Nephron progenitor cell (in vitro differentiated cells): ENCODE measurements at places on chromosomes 16 and 17.

DNA sequence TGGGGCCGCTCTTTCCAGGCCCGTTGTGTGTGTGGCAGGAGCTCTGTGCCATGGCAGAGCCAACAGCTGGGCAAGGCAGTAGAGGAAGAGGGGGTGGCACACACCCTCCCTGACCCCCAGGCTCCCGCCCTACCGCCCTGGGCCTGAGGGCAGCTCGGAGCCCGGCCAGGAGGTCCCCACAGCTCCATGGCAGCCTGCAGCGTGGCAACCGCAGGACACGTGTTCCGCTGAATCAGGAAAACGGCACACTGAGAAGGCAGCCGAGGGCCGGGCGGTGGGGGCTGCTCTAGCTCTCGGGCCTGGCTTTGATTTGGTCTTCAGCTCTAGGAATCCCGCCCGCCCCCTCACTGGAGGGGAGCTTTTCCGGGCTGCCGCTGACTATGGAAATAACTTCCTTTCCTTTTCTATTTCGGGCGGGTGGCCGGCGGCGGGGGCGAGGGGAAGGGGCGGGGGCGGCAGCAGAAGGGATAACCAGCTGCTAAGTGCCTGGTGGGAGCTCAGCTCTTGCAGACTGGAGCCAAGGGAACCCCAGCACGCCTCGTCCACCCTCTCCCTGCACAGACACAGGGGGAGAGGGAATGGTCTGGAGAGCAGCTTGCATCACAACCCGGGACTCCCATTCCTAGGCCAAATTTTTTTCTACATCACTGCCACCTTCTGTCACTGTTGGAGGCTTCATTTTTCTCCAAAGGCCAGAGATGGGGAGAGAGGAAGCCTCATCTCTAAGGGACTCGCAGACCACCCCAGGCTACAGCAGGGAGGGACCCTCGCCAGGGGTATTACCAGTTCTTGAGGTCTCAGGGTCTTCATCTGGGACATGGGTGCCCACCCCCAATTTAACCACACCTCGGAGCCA lies 24.8 kb upstream of the MRPS23 start:
- DNase-seq = peak; percentile 77

DNA sequence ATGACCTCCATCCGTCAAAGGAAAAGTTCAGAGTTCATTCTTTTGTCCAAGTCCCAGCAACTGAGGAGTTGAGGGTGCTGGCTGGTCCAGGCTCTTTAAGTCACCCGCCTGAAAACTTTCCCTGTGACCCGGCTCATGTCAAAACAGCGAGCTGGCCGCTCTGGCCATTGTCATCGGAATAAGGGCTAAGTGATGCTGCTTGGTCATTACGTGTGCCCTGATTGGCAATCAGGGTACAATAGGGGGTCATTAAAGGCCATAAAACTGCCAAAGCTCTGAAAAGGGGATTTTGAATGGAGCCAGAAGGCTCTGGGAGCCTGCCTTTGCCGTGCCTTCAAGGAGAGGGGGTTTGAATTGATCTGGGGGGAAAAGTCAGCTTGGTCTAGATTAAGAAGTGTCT lies 88.5 kb upstream of the IRX3 start:
- no peak for DNase-seq

DNA sequence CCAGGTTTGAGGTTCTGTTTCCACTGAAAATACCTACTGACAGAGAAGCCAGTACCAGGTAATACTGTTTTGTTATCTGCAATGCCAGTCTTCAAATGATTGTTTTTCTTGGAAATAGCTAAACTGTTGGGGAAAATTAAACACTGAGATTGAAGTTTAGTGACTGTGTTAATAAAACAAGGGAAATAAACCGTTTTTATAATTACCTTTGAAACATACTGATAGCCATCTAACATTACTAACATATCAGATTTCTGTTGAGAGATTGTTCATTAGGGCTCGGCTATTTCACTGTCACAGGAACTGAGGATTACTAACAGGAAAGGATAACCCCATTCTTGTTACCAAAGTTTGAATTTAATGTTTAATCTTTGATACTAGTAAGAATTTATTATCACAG lies 42.1 kb downstream of the CYB5B start:
- no peak for DNase-seq

GRCh38 chr17:72766761-72767356 lies 325.6 kb downstream of the SLC39A11 start:
- no peak for DNase-seq

DNA sequence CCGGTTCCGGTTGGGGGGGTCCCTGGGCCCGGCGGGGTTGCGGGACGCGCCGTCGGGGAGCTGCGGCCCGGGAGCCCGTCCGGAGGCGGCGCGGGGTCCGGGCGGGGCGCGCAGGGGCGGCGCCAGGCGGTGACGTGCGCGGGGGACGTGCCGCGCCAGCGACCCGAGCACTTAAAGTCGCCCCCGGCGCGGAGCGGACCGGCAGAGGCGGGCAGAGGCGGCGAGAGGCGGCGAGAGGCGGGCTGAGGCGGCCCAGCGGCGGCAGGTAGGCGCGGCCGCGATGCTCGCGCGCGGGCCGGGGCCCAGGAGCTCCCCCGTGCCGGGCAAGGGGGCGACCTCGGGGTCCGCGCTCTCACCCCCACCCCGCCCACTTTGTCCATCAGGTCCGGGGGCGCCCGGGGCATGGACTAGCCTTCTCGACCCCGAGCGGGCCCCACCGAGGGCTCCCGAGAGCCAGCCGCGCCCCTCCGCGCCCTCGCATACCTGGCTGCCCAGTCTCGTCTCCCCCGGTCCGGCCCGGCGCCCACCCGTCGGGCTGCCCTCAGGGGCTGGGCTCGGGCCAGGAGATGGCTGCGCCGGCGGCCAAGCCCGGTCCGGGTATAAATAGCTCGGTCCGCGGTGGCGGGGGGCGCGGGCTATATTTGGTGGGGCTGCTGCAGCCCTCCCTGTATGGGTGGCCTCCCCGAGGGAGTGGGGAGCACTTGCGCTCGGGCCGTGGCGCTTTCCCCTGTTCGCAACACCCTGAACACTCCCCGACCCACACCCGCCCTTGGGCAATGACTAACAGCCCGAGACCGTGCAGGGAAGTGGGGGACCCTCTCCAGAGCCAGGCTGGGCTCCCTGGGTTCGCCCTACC lies at the start of gene SLC16A3:
Gene SLC16A3 (plus strand): TSS at position 201 of the 856 bp plus-strand sequence. CDS start 6,967 bp downstream, outside the sequence.
- DNase-seq = peak; percentile 80

DNA sequence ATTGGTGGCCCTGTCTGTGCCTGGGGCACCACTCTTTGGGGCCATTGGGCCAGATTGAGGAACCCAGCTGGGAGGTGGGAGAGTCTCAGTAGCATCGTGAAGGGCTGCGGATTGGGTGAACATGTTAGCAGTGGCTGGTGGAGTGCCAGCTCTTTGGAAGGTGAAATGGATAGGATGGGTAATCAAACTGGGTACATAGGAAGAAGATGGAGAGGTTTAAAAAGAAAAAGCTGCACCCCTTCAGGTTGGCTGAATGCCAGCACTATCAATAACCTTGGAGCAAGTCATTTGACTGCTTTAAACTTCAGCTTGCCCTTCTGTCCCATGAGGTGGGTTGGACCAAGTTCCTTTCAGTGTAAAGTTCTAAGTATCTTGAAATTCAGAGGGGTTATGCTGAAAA lies 95.0 kb downstream of the RPTOR start:
- no peak for DNase-seq

DNA sequence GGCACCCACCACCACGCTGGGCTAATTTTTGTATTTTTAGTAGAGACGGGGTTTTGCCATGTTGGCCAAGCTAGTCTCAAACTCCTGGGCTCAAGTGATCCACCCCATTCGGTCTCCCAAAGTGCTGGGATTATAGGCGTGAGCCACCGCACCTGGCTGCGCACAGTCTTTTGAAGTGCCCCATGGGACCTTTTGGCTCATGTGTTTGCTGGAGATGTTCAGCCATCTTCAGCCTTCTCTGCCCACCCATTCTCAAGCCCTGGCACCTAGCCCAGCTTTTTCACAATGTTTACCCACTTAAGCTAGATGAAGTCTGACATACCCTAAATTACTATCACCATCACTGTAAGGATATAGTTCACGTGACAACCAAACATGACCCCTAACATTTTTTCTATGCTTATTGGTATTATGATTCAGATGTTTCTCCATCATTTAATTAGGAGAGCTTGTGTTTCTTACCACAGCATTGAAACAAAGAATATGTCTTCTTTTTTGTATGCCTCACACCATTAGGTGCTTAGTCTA lies 32.3 kb downstream of the PECAM1 start:
- DNase-seq = no peak

- no peak for DNase-seq
These were observed 25.9 kb downstream of the CYB561 start for GRCh38 chr17:63419949-63420867.

GRCh38 chr16:71724320-71724751 lies at the start of gene PHLPP2:
TSS of gene PHLPP2 (minus strand) at chr16:71724701. CDS start at chr16:71714795, 9,906 bp downstream.
- DNase-seq = no peak

GRCh38 chr16:68257251-68257905 lies 6.9 kb upstream of the SLC7A6 start:
- DNase-seq = no peak

- DNase-seq = no peak
These were observed 143.9 kb downstream of the CMIP start for GRCh38 chr16:81588326-81589081.

GRCh38 chr17:78709751-78710181 lies 72.3 kb downstream of the CYTH1 start:
- no peak for DNase-seq

DNA sequence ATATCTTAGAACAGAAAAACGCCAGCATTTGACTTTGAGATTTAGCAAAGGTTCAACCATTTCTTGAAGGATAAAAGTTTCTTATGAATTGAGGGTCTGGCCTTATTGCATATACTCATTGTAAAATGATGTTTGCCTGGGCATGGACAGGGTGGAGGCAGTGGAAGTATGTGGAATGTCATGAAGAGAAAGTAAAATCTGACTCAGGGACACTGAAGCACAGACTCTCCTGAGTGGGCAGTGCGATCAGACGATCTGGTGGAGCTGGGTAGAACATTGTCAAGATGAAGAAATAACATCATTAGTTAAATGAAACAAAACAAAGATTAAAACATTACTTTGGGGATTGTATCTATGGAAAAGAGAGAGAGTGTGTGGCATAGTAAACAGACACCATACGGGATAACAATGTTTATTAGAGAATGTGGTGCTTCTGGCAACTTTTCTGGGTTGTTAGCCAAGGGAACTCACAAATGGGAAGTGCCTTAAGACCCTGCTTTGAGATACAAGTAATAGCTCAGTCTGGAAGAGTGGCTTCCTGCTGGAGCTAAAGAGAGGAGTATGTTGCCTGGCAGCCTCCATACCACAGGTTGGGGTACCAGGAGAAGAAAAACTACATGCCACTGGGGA lies 4.4 kb downstream of the MAP3K3 start:
- DNase-seq = no peak

DNA sequence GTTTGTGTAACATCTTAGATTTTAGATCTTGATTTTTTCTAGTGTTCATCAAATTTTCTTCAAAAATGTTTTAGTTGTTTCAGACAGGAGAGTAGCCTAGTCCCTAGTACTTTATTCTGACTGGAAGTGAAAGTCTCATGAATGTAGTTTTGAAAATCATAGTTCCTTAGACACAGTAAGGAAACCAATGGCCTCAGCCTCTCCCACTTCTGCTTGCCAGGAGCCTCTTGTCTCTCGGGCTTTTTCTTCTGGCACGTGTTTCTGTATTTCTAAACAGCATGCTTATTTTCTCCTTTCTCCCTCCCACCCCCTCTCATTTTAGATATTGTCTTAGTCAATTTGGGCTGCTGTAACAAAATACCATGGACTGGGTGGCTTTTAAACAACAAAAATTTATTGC lies 9.8 kb downstream of the SLFN5 start:
- no peak for DNase-seq
